ENCODE measurements at places on chromosomes 6 and 20.

DNA sequence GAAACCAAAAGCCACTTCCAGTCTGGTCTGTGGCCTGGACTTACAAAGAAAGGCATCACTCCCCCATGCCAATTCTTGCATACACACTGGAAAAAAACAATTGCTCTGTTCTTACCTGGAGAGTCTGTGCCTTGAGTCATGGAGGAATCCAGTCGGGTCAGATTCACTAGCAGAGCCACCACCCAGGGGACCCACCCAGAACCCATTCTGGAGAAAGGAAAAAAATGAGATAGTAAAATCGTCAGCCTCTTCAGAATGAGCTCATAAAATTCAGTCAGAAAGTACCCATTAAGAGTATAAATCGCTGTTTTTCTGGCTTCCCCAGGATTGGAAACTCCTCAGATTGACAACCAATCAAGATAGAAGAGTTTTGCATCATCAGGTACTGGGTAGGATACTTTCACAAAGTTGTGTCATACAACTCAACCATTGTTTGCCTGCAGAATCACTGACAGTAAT, at the start of gene HLA-DOB:
HLA-DOB (minus strand) TSS at position 257 of the 459 bp plus-strand sequence; CDS start at position 206, 51 bp downstream.
- no peak for DNase-seq

DNA sequence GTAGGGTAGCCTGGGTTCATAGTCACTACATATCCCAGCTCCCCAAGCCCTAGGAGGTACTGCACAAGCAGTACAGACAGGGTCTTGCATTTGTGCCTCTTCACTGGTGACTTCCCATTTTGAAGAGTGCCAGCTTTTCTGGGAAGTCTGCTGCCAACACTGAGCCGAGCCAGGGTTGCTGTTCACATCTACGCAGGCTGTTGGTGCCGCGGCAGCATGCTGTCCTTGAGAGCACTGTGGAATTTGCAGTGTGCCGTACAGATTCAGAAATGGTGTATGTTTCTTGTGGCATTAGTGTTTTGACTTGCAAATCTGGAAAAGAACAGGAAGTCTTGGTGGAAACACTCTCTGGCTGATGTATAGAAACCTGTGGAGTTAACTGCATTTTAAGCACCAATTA, 67.5 kb downstream of the JARID2 start:
- no peak for DNase-seq

- no peak for DNase-seq
Observed at GRCh38 chr6:39553860-39554802, 171.1 kb downstream of the KIF6 start.

DNA sequence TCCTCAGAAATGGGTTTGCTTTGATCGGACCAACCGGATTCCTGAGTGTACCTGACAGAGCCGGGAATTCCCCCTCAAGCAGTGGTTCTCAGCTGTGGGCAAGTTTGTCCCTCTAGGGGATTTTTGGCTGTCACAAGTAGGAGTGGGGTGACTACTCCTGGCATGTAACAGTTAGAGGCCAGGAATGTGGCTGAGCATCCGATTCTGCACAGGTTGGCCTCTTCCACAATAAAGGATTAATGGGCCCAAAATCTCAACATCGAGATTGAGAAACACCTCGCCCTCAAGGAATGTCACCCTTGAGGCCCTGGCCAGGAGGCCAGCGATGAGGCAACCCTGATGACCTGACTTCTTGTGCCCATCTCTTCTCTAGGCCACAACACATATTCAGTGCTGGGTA, 7.9 kb downstream of the AGPAT4 start:
- no peak for DNase-seq

DNA sequence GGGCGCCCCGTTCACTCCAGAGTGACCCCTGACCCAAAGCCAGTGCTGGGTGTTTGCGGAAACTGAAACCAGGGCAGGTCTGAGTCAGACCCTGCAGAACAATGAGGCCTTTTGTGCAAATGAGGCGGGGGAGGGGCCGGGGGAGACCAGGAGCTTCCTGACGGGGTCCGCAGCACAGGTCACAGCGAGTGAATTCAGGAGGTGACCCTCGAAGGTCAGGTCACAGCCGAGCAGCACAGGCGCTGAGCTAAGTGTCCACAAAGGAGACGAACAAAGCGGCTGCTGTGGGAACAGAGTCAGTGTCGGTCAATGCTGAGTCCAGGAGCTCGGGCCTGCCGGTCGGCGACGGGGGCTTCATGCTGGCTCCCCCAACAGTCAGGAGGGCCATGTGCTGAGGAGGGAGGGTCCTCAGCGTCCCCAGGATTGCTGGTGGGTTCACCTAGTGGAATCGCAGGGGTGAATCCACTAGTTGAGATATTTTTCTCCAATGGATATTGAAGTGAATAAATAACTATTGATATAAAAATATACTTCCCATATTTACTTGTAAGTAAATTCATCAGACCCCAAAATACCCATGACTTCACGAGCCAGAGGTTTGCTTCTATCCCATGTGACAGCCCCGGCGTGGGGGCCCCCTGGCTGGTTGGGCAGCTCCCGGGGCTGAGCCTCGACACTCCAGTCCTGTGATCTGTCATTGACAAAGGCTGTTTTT, 188.4 kb upstream of the SULF2 start:
- DNase-seq: no peak

GRCh38 chr6:139628270-139628669, 253.8 kb upstream of the CITED2 start:
- no peak for DNase-seq

GRCh38 chr20:35122756-35123405, 24.3 kb downstream of the EDEM2 start:
- DNase-seq: no peak

- no peak for DNase-seq
Observed at GRCh38 chr20:9566977-9567376, 52.6 kb downstream of the LAMP5 start.

DNA sequence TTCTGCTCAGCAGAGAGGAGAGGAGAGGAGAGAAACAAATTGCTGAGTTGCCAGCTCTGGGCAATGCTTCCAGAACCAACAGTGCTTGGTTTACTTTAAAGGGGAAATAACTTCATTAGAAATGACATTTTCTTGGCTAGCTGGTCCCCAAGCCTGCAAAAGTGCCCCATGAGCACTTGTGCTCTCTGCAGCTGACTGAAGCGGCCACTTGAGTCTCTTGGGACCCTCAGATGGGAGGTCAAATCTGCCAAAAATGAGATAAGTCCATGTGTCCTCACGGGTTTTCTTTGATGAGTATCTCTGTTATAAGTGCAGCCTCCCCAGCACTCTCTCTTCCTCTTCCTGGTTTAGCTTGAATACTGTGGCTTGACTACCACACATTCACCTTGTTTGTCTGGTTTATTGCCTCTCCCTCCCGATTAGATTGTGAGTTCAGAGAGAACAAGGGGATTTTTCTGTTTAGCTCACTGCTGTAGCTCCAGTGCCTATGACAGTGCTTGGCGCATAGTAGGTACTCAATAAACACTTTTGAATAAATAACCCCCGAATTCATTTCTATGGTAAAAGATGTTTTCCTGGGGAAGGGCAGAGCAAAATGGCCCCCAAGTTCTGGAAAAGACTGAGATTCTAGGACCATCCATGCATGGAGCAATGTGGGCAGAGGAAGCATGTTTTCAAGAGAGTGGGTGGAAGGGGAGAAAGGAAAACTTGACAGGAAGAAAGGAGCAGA, 7.0 kb upstream of the RIN2 start:
- DNase-seq: no peak

DNA sequence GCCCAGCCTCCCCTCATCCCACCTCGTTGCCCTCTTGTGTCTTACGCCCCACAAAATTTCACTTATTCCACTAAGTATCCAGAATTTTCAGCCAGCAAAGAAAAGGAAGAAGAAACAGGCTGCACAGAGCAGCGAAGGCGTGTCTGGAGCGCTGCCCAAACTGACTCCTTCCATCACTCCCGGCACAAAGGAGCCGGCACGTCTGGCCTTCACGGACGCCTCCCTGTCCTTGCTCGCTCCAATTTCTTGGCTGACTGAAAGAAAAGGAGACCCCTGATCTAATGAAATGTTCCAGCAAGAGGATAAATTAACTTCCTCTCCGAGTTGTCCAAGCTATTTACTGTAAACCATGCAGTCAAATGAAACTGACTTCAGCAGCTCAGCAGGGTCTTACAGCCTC, 152.3 kb upstream of the CDH4 start:
- DNase-seq: no peak

GRCh38 chr6:122718616-122719015, 60.9 kb upstream of the FABP7 start:
- no peak for DNase-seq

DNA sequence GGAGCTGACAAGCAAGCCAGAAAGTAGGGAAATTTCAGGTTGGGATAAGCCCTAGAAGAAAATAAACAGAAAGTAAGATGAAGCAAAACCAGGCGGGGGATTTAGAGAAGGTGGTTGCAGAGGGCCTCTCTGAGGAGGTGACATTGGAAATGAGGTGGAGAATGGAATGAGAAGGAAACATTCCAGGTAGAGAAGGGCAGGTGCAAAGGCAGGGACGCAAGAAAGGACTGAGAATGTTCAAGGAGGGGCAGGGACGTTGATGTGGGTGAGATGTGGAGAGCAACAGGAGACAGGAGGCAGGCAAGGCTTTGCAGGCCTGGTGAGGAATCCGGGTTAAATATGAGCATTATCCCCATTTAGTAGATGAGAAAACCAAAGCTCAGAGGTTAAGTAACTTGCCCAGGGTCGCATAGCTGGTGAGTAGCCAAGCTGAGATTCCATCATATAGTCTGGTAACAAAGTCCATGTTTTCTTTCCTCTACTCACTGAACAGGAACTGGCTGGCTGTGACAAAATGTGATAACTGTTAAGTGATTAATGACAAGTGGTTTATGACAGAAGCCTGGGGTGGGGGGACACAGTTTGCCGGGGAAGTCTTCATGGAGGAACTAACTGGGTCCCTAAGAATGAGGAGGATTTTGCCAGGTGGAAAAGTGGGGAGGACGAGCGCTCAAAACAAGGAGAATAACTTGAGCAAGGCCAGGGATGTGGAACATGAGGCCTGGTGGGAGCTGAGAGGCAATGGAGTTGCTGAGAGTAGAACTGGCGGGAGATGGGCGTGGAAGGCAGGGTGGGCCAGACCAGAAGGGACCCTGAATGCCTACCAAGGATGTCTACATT, 32.6 kb downstream of the MRPL14 start:
- no peak for DNase-seq

GRCh38 chr6:106692112-106692818, 62.9 kb downstream of the QRSL1 start:
- no peak for DNase-seq
